Small intestine (tissue), 16 donors: ENCODE measurements at places on chromosomes 7 and 10.
A peak's percentile ranks its signal among the peaks of the same experiment; 100 is the strongest.

GRCh38 chr7:129748356-129749109, 137.0 kb downstream of the NRF1 start:
- DNase-seq = no peak

DNA sequence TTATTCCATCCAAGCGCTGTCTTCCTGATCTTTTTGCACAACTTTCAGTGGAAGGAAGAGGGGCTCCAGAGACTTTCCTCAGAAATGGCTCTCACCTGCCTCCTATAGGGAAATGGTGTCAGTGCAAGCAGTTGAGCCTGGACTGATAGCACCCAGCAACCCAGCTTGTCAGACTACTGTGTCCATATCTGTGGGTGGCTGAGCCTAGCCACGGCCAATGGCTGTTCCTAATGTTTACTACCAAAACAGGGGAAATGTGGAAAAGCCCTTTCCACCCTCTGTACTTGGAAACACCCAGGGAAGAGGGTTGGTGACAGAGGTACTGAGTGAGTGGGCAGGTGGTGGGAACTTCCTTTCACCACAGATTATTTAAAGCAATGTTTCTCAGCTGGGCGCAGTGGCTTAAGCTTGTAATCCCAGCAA, 4.3 kb upstream of the YKT6 start:
- peak; percentile 32 for DNase-seq

DNA sequence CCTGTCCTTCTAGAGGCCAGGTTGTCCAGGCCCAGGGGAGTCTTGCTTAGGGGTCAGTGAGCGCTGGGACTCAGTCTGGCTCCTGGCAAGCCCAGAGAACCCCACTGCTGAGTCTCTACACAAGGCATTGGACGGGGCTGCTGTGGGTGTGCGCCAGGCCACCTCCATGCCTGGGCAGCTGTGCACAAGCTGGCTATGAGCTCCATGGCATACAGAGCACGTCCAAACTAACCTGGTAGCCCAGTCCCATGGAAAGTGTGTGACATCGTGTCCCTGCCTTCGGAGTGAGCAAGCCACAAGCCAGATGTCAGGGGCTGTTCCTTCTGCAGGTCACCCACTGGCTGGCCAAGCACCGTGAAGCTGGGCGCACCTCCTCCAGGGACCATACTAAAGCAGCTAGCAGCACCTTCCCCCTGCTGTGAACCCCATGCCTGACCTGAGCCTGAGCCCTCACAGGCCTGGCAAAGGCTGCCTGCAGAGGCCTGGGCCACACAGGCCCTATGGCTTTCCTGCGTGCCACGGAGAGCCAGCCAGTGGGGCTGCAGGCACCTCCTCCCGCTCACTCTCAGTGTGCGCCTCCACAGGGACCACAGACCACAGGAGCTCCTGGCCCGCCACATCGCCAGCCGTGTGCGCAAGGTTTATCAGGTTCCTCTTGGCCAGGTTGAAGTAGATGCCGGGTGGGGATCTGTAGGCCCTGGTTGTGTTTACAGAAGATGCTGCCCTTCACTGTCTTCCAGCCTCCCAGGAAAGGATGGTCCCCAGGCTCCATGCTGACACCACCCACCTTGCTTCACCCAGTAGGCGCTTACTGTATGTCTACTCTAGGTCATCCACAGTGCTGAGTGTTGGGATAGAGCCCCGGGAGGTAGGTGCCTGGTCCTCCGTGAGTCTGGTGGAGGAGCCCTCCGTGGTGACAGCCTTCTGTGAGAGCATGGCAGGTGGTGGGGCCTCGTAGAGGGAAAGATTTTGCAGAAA, 219.7 kb downstream of the EBF3 start:
- DNase-seq = no peak

- peak; percentile 85 for DNase-seq
Observed at GRCh38 chr7:87219545-87220025, at the start of gene TMEM243. TMEM243 (minus strand) TSS chr7:87219732; CDS start chr7:87219503, 229 bp downstream.

- DNase-seq = no peak
Observed at GRCh38 chr10:112145263-112145662, 38.3 kb downstream of the GPAM start.

DNA sequence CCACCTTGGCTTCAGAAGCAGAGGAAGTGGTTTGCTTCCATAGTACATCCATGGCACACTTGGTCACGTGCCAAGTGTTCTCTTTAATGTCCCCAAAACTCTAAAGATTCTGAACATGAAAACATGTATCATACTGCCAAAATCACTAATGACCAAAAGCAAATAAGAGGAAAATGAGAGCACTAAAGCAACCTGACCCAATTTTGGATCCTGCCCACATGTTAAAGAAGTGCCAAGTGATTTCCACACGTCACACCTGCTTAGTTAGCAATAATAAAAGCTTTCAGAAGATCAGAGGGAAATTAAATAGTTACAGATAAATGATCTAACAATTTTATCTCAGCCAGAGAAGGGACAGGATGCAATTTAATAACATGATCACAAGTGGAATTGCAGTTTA, 1170.0 kb downstream of the XPNPEP1 start:
- DNase-seq = no peak

DNA sequence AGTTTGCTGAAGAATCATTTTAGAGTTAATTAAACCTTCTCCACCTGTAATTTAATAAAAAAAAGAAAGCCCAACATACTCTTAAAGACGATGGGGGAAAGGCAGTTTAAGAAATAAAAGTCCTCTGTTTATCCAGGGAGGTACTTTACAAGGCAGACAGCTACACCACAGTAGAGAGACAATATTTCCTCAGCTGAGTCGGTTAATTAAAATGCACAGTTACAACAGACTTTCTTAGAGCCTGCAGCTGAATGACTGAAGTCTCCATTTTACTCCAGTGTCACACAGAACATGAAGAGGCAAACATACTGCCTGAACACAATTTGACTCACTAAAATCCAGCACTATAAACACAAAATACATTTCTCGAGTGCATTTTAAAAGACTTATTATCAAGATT, 15.1 kb downstream of the LRRTM3 start:
- DNase-seq = no peak

- DNase-seq = peak; percentile 30
Observed at GRCh38 chr10:22834471-22834870, 93.4 kb upstream of the ARMC3 start.

DNA sequence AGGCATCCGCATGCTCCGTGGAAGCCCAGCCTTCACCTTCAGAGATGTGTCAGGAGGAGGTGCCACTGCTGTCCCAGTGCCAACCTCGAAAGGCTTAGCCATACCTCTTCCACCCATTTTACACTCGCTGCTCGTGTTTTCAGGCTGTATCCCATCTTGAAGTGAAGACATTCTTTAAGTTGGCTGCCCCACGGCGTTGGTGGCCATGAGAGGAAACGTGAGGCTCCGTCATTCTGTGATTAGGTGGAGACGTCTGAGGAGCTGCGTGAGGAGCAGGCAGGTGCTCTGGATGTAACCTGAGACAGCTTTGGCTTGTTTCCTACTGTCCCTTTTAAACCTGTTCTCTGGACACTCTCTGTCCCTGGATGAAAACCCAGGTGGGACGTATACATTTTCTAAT, 159.9 kb upstream of the RNF32 start:
- DNase-seq = no peak

DNA sequence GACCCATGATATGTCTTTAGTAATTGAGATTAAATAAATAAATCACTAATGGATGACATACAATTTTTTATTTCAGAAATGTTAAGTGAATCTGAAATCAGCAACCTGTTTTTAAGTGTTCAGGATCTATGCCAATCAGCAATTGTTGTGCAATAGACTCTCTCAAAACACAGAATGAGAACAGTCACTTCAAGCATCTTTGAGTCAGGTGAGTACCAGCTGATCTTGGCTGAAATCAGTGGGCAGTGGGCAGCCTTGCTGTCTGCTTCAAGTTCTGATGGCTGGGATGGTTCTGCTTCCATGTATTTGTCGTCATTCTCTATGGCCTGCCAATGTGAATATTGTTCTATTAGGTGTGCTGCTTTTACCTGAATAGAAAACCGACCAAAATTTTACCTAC, 82.3 kb upstream of the NRG3 start:
- no peak for DNase-seq

GRCh38 chr10:75922435-75922834, 491.0 kb downstream of the LRMDA start:
- DNase-seq = peak; percentile 48

DNA sequence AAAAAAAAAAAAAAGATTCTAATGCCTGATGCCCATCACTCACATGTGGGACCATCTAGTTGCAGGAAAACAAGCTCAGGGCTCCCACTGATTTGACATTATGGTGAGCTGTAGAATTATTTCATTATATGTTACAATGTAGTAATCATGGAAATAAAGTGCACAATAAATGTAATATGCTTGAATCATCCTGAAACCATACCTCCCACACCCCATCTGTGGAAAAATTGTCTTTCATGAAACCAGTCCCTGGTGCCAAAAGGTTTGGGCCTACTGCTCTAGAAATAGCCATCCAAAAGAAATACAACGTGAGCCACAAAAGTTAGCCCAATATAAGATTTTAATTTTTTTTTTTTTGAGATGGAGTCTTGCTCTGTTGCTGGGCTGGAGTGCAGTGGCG, 265.1 kb downstream of the PRPF18 start:
- no peak for DNase-seq

DNA sequence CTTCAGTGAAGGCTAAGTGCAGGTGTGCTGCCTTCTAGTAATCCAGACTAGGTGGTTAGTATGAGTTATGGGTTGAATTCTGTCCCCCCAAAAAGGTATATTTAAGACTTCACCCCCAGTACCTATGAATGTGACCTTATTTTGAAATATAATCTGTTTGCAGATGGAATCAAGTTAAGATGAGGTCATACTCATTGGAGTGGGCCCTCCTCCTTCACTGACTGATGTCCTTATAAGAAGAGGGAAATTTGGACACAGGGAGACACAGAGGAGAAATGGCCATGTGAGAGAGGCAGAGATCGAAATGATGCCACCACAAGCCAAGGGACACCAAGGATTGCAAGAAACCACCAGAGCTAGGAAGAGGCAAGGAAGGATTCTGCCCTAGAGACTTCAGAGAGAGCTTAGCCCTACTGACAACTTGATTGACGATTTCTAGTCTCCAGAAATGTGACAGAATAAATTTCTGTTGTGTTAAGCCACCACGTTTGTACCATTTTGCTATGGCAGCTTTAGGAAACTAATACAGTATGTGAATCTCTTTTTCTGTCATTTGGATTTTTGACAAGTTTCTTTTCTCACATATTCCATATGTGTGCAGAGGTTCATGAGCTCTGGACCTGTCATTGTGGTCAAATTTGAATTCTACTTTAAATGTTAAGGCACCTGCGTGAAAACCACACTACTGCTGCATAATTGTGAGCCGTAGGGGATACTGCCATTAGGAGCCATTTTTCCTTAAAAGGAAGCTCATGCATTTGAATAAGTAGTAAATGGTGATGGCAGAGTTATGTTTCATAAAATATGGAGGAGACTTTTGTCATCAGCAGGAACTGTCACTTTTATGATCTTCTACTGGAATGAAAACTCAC, 2.6 kb upstream of the RPA3 start:
- no peak for DNase-seq

- DNase-seq = peak; percentile 45
Observed at GRCh38 chr10:71649631-71650030, 69.9 kb downstream of the C10orf105 start.
